ENCODE measurements at places on chromosomes 7 and 10. TPM values are rescaled to one million over a fixed set of nuclear protein-coding genes. Genes with fewer than 3 reads are reported as not detected.

NUTM2A gene
- 0.42 TPM for total RNA-seq

STEAP2 gene
- 3.4 TPM for total RNA-seq

PTF1A gene
- not detected for total RNA-seq

IGFBP3 gene
- 37.0 TPM for total RNA-seq

GLCCI1 gene
- total RNA-seq: 20.4 TPM

PURB gene
- total RNA-seq: 8.0 TPM

RASSF4 gene
- total RNA-seq: 17.9 TPM

Measured in thymus (tissue), 14 donors.